ENCODE measurements at places on chromosomes 16 and 17.

DNA sequence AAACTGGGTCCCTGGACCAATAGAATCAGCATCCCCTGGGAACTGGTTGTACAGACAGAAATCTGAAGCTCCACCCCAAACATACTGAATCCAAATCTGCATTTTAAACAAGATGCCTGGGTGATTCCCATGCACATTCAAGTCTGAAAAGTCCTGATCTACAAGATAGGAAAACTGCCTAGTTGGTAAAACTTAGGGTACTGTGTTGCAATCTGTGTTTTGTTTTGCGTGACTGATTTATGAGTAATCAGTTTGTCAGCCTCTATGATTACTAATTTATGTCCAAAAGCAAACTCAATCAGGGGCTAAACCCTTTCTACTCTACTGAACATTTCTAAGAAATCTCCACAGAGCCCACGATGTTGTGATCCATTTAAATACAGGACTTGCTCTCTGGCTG is 103.8 kb downstream of the YPEL2 start:
- DNase-seq = no peak

DNA sequence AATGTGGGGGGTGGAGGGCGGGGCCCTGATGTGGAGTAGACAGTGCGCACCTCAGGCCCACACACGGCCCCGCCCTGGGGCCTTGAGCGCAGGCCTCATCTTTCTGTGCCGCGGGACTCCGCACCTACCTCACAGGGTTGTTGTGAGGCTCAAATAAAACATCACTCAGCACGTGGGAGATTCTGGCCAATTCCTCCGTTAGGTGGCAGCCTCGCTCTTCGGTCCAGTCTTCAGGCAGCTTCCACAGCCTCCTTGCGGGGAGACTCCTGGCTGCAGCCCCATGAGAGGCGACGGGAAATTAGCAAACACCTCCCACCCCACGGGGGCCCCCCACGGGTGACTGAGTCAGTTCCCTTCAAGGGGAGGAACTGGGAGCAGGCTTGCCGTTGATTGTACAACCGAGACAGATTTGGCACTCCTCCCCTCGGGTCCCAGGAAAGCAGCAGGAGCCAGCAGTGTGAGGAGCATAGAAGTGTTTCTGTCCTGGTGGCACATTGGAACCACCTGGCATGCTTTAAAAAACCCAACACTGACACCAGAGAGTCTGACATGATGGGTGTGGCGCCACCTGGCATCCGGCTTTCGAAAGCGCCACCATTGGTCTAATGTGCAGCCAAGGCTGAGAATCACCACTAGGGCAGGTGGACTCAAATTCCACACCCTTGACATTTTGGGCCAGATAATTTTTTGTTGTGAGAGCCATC is 7.6 kb downstream of the MRM1 start:
- no peak for DNase-seq

DNA sequence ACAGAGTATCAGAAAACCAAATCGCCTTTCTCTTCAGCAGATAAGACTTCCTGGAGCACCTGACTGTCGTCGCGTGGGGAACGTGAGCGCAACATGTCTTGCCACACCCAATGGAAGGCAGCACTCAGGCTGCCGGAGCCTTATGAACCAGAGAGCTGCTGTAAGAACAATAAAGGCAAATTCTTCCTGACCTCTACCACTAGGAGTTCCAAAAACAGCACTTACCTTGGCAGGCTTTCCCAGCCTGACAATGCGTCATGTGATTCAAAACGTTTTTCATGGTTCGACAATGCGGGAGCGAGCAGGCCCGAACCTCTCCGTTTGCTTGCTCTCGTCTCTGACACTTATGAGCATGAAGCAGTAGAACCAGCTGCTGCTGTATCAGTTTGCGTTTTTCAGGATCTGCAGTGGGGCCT is 75.8 kb upstream of the TRAP1 start:
- DNase-seq = no peak

DNA sequence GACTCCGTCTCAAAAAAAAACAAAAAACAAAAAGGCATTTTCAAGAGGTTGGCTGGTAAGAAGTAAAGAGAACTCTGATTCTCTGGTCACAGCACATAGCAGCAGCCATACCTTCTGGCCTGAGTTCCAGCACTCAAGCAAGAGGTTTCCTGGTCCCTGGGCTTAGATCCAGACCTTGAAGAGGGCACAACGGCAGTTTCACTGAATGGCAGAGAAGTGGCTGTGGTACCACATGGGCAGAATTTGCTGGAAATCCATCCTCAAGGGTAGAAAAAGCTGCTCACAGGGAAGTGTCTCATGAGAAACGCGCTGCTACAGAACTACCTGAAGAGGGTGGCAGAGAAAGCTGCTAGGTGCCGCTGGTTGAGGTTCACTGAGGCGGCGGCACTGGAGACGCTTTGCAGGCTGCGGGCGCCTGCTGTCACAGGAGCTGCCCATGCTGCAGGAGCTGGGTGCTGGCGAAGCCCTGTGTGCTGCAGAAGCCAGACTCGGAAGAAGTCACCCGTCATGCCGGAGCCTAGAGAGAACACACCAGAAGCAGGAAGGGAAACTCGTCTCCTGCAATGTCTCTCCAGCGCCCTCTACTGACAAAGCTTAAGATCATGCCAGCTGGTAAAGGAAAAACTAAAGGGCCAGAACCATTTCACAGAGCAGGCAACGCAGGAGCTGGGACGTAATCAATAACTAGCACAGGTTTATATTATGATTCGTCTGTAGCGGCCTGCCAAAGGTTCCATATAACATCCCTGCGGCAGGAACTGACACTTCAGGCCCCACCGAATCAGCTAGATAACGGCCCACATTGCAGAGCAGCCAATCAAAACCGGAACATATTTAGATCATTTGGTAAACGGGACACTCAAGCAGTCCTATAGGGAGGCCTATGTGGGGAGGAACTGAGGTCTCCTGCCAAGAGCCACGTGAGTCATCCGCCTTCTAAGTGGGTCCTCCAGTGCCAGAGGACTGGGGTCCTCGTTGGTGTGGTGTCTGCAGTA is 5.4 kb upstream of the ZNF213 start:
- DNase-seq = no peak

GRCh38 chr17:4436846-4437245 is 3.1 kb downstream of the SPNS3 start:
- DNase-seq = no peak

DNA sequence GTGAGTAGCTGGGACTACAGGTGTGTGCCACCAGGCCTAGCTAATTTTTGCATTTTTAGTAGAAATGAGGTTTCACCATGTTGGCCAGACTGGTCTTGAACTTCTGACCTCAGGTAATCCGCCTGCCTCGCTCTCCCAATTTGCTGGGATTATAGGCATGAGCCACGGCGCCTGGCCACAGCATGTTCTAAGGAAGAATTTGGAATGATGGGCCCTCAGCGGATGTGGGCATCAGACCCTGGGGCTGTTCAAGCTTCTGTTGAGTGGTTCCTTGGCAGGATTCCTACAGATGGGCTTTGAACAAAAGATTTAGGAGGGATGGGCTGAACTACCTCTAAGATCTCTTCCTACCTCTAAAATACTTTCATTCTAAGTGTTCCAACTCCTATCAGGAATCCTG is 4.1 kb downstream of the PRPSAP2 start:
- no peak for DNase-seq

GRCh38 chr17:73292031-73292531 is 19.7 kb downstream of the CDC42EP4 start:
- no peak for DNase-seq

DNA sequence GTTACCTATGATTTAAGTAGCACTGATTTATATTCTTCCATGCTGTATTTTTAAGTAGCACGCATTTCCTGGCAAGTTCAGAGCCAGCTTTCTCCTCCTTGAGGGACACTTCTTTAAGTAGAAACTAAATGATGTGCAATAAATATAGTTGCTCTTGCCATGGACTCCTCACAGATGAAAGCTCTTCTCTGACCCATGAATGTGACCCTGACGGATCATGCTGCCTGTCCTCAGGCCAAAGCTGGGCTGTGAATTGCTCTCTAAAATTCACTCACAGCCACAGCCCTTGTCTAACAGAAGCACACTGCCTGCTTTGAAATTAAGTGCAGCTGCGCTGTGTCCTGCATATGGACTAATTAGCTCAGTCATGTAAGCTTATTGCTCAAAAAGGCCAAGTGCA is 438.8 kb downstream of the PMP22 start:
- DNase-seq = no peak

DNA sequence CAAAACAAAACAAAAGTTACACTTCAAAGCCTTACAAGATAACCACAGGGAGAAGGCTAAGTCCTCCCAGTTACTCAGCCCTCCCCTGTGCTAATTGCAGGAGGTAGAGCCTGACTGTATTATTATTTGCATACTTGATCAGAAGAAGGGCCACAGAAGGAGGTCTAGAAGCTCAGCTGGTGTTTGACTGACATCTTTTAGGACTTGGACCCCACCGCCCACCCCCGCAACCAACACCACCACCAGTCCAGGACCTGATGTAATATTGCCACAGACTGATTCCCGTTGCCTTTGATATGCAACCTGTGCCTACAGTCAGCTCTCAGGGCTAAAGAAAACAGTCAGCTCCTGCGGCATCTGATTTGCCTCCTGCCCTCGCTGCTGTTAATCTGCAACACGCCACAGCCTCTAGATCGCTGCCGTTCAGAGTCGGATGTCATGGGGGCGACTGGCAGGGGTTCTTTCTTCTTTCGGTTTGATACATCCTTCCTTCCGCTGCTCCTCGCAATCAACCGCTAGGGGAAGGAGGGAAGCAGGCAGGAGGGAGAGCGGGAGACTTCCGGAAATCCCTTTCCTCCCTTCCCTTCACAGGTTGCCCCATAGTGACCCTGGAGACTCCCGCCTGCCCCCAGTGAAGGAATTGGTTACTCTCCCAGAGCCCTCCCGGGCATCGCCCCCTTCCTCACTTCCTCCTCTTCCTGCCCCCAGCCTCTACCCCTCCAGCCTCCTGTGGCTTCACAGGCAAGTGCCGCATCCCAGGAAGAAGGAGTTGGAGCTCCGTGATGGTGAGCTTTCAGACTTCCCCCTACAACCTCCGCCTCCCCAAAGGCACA is 90.5 kb upstream of the SOX9 start:
- DNase-seq = no peak

- DNase-seq = no peak
These were observed 133.5 kb downstream of the SEC14L1 start for GRCh38 chr17:77274096-77274845.

GRCh38 chr16:11128211-11129141 is 127.5 kb downstream of the SOCS1 start:
- DNase-seq = no peak

DNA sequence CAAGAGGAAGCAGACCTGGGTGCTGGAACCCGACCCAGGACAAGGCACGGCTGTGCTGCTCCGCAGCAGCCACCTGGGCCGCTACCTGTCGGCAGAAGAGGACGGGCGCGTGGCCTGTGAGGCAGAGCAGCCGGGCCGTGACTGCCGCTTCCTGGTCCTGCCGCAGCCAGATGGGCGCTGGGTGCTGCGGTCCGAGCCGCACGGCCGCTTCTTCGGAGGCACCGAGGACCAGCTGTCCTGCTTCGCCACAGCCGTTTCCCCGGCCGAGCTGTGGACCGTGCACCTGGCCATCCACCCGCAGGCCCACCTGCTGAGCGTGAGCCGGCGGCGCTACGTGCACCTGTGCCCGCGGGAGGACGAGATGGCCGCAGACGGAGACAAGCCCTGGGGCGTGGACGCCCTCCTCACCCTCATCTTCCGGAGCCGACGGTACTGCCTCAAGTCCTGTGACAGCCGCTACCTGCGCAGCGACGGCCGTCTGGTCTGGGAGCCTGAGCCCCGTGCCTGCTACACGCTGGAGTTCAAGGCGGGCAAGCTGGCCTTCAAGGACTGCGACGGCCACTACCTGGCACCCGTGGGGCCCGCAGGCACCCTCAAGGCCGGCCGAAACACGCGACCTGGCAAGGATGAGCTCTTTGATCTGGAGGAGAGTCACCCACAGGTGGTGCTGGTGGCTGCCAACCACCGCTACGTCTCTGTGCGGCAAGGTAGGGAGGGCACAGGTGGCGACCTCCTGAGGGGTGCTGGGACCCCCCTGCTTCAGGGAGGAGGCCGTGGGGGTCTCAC is 667 bp downstream of the FSCN2 start:
- no peak for DNase-seq

GRCh38 chr17:31116167-31116566 is 21.4 kb downstream of the NF1 start:
- DNase-seq = no peak

GRCh38 chr16:81567987-81568748 is 123.6 kb downstream of the CMIP start:
- DNase-seq = no peak

GRCh38 chr17:55341432-55341831 is 76.7 kb downstream of the HLF start:
- DNase-seq = no peak

GRCh38 chr16:70728150-70728549 is 42.3 kb upstream of the MTSS2 start:
- no peak for DNase-seq

DNA sequence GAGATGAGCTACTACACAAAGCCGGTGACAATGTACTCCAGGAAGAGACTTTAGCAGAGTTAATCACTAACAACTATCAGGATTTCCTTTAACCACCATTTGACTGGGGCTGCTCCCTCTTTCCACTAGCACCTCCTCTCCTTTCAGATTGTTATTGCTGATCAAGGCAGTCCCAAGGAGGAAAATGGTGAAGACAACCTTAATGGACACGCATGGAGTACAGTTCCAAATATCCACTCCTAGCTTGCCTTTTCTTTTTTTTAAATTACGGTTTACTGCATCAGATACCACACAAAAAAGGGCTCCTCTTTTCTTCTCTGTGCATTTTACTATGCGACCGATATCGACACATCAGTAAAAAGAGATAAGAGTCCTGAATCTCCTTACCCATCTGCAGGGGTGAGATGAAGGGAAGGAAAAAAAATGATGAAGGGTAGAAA is 30.9 kb downstream of the FAM222B start:
- no peak for DNase-seq

DNA sequence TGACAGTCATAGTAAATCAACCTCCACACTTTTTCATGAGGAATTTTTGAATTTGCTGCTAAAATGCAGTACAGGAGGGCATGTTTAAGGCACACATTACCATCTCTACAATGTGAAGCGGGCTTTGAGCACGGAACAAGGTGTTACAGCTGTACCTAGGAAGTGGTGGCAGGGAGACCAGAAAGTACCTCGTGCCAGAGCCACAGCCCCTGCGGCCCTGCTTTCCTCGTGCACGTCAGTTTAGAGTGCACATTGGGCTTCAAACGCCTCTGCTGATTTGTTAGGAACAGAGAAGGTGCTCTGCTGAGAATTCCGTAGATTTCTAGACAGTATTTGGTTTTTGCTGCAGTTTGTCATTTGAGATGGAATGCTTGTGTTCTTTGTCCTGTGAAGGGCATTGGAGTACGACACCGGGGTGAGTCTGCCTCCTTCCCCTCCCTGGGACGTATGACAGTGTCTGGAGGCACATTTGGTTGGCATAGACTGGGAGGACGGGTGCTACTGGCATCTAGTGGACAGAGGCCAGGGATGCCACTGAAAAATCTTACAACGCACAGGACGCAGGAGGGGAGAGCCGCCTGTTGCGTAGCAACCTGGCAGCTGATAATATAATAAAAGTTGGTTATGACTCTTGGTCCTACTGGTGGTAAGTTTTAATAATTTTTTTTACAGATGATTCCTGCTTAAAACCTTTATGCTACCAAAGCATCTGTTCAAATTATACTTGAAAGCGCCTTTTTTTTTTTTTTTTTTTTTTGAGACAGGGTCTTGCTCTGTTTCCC is 9.1 kb downstream of the FOXK2 start:
- DNase-seq = no peak

- no peak for DNase-seq
These were observed 3.2 kb downstream of the CDR2L start for GRCh38 chr17:74990581-74991105.

- no peak for DNase-seq
These were observed 18.1 kb upstream of the GHDC start for GRCh38 chr17:42212382-42212781.
